ENCODE measurements at places on chromosomes 16 and 17.
A peak's percentile ranks its signal among the peaks of the same experiment; 100 is the strongest.

GRCh38 chr16:77759821-77760220, 28.5 kb upstream of the VAT1L start:
- DNase-seq: no peak

- DNase-seq: no peak
Observed at GRCh38 chr16:68488554-68488953, 40.2 kb upstream of the SMPD3 start.

DNA sequence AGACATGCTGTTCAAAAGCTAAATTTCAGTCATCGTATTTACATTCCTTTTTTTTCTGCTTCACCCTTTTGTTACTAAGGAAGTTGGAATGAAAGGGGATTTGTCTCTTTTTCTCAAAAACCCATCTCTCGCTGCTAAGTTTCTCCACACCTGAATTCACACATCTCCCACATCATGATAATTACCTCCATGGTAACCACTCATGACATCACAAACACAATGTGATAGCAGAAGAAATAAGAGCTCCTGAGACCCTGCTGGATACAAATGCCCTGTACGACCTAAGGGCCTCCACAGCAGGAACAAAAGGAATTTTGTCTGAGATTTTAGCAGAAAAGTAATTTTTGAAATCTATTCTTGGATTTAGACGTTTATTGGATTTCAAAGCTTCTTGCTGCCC, 82.6 kb upstream of the GNAO1 start:
- DNase-seq: no peak

- DNase-seq: no peak
Observed at GRCh38 chr16:53901408-53901807, 197.5 kb downstream of the FTO start.

DNA sequence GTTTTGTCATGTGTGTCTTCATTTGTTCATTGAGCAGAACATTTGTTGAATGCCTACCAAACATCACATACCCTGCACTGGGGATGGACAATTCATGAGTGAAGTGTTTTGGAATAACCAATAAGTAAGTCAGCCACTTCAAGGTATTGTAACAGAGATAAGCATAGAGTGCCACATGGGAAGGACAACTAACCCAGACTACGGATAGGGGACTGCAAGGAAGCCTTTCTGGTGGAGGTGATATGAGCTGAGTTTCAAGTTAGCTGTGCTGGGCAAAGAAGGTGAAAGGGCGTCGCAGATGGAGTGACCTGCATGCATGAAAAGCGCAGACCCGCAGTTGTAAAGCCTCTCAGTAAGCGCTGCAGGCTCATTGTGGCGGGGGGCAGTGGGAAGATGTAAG, 78.8 kb downstream of the TNRC6C start:
- DNase-seq: no peak

GRCh38 chr17:42285346-42286050, 2.8 kb upstream of the STAT5A start:
- DNase-seq: no peak

GRCh38 chr17:4573669-4574068, 10.7 kb upstream of the SMTNL2 start:
- DNase-seq: peak; percentile 3

DNA sequence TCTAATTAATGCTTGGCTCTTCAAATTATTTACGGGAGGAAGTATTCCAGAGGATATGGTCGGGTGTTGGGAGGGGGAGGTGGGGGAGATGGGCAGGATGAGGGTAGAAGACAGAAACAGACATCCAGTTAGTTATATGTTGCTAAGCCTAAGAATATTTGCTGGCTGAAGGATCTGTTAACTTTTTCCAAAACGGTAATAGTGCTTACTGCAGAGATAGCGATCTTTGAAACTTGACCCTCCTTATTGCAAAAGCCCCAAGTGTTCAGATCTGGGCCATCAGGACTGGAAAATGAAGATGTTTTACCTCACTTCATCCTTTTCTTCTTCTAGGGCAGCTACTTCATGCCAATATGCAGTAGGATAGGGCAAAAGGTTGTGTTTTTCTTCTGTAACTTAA, 27.0 kb upstream of the MMD start:
- DNase-seq: no peak

- no peak for DNase-seq
Observed at GRCh38 chr16:69176033-69176800, 10.7 kb upstream of the SNTB2 start.

GRCh38 chr16:57830890-57831484, 28.7 kb upstream of the KIFC3 start:
- no peak for DNase-seq

DNA sequence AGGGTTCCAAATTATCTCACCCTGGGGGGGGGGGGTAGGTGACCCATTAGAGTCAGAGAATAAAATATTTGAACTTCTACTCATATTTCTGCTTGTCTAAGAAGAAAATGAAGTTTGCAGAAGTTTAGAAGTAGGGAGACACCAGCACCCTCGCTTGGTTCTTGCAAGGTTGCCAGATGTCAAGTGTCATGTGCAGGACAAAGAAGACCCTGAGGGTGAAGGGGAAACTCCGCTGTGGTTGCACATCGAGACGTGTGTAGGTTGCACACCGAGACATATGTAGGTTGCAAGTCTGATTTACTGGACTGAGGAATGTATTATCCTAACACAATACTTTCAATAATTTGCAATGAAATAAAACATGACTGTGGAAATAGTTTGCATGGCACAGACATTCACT, 42.4 kb upstream of the IRF8 start:
- DNase-seq: no peak

GRCh38 chr17:59361916-59362810, 30.7 kb downstream of the YPEL2 start:
- DNase-seq: peak; percentile 95

DNA sequence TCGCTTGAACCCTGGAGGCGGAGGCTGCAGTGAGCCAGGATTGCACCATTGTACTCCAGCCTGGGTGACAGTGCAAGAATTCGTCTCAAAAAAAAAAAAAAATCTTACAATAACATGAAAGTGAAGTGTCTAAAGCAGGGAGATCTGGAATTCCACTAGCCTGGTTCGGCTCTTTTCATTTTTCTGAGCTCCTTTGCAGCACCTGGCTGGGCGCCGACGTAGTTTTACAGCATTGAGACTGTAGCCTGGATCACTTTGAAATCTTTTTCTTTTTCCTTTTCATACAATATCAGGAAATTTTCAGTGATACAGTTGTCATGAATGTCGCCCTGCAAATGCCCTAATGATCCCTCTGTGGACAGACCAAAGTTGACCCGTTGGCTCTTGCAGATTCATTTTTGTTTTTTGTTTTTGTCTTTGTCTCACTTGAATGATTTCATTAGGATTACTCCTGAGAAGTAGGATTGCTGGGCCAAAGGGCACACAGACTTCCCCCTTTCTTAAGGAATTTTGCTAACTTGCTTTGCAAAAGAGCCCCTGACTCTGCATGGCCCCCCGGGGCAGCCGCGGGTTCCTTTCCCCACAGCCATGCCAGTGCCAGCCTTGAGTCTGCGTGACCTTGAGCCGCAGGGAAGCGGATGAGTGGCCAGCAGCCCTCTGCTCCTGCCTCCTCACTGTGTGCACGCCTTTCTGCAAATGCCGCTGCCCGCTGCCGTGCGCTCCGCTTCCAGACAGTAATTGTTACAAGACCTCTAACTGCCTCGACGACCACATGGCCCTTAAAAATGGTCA, 28.0 kb downstream of the CRISPLD2 start:
- DNase-seq: peak; percentile 13

DNA sequence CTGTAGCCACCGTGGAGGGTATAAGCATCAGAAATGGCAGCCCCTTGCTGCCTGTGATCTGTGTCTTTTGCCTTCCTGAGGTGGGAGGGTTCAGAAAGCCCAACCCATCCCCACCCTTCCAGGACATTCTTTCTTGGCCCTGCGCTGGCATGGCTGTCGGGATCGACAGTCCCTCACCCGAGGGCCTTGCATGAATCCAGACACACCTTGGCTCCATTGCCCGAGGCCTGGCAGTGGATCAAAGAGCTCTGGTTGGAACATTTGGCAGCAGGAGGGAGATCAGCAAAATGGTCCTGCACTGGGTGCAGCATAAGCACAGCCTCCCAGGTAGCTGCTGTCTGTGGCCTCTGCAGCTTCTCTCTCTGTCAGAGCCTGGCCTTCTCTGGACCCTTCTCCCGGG, 246.6 kb upstream of the MAF start:
- DNase-seq: no peak

DNA sequence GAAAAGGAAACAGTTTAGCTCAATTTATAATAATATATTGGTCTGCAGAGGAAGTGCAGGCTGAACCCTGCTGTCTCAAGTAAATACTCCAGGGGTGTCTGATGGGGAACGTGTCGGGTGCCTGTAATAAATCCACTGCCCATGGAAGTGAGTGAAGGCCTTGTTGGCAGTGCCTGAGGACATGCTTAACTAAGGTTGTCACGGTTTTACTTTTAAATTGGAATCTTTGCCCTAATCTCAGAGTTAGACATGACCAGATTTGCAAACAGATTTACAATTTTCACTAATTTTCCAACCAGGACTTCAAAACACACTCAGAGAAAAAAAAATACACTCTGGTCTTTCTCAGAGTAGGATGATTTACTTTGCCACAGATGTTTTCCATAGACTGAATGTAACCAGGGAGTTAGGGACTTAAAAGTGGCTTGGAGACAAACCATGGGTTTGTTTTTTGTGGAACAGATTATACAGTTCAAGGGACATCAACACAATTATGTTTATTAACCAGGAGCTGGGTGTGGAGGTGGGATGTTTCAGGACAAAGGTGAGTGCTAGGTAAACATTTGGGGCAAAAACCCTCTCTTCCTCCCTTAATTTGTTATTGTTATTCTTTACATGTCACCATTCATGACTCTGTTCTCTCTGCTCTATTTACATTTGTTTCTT, 144.5 kb downstream of the FTO start:
- DNase-seq: no peak

DNA sequence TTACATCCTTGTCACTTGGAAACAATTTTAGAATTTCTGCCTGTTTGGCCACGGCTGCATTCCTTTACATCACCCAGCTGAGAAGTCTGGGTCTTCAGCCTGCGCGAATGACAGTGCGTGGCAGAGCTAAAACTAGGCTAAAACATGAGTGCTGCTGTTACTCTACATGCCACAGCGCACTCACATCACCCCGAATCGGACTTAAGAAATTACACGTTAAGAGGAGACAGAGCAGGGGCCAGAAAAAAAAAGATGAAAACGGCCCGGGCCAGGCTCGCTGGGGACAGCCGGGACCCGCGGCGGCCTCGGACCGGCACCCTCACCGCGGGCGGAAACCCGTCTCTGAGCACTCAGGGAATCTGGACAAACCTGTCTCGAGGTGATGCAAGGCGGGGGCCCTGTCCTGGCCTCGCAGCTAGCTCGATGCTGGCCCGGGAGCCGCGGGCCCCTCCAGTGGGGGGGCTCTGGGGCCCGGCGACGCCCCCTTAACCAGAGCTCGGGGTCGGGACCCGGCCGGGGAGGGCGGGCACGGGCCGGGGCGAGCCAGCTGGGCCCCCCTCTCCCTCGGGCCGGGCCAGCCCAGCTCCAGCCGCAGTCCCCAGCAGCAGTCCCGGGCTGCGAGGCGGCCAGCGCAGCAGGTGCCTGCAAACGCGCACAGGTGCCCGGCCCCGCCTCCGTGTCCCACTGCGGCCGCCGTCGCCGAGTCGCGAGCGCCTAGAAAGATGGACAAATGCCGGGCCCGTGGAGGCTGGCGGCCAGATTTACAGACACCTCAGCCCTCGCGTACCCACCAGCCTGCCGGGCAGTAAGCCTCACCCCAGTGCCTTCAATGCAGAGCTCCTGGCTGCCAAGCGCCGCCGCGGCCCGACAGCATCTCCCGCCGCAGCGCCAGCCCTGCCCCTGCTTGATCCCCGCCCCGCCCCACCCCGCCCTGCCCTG, at the start of gene AKTIP:
AKTIP (minus strand) TSS at position 879 of the 939 bp plus-strand sequence. CDS start 2,950 bp downstream, outside the sequence.
- no peak for DNase-seq

- peak; percentile 80 for DNase-seq
Observed at GRCh38 chr17:68511671-68512246, 471 bp upstream of the PRKAR1A start.

DNA sequence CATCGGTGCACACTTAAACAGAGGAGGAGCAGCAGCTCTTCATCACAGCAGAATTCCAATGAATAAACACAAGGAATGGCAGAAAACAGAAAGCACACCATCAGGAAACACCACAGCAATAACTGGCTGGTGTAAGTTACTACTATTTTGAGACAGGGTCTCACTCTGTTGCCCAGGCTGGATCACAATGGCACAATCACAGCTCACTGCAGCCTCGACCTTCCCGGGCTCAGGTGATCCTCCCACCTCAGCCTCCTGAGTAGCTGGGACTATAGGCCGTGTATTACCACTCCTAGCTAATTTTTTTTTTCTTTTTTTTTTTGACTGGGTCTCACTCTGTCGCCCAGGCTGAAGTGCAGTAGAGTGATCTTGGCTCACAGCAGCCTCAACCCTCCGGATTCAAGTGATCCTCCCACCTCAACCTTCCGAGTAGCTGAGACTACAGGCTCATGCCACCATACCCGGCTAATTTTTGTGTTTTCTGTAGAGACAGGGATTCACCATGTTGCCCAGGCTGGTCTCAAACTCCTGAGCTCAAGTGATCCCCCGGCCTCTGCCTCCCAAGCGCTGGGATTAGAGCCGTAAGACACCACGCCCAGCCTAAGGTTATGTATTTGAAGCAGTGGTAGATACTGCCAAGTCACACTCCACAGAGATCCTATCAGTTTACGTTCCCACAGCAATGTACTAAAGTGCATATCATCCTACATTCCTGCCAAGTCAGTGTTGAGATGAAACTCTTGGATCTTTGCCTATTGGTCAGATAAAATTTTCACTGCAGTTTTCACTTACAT, 20.7 kb downstream of the TRAP1 start:
- no peak for DNase-seq

DNA sequence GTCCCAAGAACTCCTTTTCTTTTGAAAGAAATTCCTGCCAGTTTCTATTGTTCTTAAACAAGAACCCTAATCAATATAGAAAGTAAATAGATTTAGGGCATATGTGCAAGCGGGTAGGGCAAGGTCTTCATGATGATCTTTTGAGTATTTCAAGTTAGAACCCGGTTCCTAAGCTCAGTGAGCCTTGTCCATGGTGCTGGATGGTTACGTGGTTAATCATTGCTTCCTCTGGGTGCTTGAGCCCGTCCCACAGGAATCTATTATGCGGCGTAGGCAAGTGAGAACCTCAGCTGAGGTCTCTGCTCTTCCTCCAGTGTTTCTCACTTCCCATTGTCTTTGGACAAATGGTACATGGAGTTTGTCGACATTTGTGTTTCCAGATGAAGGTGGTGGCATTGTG, 580.8 kb upstream of the EEF2KMT start:
- peak; percentile 10 for DNase-seq

Data from kidney glomerular epithelial cell (primary cell).